ENCODE measurements at places on chromosomes 6 and 20.

- no peak for DNase-seq
These were observed 1.8 kb upstream of the PXDC1 start for GRCh38 chr6:3753228-3753835.

DNA sequence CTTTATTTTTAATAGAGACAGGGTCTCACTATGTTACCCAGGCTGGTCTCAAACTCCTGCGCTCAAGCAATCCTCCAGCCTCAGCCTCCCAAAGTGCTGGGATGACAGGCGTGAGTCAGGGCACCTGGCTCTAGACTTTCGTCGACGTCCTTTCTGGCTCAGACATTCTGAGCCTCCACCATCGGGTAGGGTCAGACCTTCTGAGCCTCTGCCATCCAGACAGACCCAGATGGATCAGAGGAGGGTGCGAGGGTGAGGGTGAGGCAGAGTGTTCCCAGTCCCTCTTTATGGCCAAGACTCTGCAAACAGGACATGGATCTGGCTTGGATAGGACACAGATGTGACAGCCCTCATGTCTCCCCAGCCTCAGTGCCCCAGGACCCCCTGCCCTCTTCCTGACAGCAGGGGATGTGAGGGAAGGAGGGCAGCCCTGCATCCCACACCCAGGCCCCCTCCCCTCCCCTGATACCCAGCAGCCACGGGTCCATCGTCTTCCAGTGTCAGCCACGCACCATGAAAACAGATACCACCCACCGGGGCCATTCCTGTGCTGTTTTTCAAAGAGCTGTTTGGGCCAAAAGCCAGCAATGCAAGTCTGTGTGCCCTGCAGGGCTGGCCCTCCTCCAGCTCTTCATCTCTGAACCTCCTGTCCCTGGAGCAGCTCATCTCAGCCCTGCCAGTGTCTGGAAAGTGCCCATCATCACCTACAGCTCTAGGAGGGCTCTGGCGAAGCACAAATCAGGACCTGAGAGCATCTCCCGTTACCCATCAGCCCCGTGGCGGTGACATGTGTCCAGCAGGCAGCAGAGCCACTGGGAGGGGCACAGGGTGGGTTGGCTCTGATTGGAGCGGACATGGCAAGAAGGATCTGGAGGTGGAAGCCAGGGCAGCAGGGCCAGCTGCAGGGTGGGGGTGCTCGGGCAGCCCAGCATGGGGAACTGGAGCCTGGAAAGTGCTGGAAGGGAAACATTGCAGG lies 208.4 kb downstream of the PREX1 start:
- DNase-seq = no peak

DNA sequence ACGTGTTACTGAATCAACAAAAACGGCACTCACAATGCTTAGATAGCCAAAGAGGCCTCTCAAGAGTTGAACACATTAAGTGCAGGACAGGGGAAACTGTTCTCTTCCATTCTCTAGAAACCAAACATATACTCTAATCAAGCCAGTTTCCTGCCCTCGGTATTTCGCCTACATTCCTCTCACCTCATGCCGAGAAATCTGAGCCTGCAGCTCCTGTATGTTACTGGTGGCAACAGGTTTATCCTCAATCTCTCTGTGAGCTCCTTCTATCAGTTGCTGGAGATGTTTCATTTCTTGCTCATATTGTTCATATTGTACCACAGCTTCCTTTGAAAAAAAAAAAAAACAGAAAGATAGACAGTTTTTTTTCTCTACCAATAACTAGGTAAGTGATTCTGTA lies 328.9 kb downstream of the SYNE1 start:
- no peak for DNase-seq

DNA sequence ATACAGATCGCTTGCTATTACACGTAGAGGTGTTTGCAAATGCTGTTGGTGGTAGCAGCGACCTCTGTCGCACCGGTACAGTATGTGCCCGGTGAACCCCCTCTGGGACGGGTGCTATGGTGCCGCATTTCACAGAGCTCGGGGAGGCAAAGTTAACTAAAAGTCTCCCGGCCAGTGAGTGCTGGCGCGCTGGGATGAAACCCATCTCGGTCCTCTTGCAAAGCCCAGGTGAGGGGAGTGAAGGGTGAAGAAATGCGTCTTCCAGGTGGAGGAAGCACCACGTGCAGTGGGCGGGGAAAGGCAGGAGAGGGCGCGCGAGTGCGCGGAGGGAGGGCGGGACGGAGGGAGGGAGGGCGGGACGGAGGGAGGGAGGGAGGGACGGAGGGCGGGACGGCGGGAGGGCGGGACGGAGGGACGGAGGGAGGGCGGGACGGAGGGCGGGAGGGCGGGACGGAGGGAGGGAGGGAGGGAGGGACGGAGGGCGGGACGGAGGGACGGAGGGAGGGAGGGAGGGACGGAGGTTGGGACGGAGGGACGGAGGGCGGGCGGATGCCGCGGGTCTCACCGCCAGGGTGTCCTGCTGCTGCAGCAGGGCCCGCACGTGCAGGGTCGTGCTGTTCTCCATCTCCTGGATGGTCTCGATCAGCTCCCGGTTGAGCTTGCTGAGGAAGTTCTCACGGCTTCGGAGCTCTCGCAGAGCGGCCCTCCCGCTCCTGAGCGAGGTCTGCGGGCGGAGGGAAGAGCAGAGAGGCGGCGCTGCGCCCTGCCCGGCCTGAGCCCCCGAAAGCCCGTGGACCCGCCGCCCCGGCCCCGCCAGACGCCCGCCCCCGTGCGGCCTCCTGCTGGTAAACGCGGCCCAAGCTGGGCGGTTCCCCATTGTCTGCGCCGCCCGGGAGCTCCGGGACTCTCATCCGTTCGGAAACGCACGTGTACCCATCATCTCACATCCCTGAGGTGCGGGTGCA lies 11.7 kb downstream of the C20orf96 start:
- no peak for DNase-seq

DNA sequence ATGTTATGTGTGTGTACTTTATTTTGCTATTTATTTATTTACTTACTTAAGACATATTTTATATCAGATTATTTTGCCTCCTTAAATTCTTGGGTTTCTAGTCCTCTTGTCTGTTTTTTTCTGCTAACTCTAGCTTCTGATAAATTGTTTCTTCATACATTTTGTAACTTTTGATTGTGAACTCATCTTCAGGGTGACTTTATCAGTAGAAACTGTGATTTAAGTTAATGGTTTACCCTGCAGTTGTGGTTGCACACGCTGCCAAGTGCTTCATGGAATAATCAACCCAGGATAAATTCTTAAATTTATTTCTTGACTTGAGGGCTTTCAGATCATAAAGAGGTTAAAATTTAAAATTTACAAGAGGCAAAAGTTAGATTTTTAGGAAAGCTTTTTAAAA lies 173.3 kb downstream of the CENPW start:
- DNase-seq = no peak

GRCh38 chr6:29490055-29490454 lies 2.3 kb upstream of the MAS1L start:
- DNase-seq = no peak

DNA sequence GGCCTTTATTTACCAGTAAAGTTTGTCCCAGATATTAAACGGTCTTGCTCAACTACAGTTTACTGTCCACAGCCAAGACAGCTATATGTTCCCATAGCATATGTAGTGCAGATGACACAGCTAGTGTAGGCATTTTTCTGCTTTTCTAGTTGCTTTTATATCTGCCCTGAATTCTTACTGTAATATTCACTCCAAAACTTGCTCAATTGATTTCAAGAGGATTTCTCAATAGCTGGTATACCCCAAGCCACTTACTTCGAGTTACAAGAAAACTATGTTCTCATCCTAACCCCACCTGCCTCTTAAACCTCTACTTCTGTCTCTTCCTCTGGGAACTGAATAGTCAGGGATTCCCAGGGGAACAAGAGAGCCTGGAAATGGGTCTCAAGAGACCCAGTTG lies 18.9 kb upstream of the ROS1 start:
- no peak for DNase-seq

GRCh38 chr20:32296819-32297420 lies 19.5 kb downstream of the KIF3B start:
- no peak for DNase-seq

GRCh38 chr20:57429580-57430200 lies 38.5 kb downstream of the RBM38 start:
- DNase-seq = no peak
